ENCODE measurements at places on chromosomes 6 and 20.

DNA sequence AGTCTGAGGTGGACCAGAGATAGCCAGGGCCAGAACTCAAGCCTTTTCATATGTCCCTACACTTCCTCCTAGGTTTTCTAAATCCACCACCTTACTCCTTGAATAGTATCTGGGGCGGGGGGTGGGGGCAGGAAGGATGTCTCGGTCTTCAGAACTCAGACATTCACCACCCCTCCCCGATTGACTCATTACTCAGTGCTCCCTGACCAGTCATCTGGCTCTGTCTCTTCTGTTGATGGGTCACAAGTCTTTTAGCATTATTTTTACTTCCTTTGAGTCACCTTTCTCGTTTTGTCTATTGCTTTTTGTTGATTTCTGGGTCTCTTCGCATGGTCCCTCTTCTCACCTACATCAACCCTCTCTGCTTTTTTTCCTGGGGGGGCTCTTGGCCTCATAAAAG is 23.3 kb downstream of the NOX3 start:
- no peak for DNase-seq

DNA sequence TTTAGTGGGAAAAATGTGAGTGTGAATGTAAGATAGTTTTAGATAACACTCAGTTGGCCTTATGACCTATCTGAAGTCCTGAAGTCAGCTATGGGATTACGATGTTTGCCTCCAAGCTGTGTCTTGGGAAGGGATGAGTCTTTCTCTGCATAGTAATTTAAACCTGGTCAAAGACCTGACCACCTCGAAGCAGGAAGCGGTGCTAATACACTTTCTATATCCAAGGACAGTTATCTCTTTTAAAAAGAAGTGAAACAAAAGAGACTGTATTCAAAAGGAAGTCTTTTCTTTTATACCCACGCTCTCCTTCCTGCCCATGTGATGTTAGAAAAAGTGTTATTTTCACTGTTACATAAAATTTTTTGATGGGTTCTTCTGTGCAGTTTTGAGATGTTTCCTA is 94.9 kb downstream of the JARID2 start:
- no peak for DNase-seq

DNA sequence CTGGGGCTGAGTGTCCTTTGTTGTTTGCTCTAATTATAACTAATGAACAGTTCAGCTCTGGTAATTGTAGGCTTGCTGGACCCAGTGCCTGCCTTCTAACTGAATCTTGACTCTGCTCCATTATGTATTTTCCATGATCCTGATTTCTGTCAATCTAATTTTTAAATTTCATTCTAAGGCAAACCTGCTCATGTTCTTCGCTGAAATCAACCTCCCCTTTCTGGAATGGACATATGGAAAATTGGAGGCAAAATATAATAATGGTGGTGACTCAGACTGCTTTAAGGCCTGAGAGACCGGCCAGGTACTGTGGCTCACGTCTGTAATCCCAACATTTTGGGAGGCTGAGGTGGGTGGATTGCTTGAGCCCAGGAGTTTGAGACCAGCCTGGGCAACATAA is 182.7 kb upstream of the AKAP12 start:
- DNase-seq, result no peak

DNA sequence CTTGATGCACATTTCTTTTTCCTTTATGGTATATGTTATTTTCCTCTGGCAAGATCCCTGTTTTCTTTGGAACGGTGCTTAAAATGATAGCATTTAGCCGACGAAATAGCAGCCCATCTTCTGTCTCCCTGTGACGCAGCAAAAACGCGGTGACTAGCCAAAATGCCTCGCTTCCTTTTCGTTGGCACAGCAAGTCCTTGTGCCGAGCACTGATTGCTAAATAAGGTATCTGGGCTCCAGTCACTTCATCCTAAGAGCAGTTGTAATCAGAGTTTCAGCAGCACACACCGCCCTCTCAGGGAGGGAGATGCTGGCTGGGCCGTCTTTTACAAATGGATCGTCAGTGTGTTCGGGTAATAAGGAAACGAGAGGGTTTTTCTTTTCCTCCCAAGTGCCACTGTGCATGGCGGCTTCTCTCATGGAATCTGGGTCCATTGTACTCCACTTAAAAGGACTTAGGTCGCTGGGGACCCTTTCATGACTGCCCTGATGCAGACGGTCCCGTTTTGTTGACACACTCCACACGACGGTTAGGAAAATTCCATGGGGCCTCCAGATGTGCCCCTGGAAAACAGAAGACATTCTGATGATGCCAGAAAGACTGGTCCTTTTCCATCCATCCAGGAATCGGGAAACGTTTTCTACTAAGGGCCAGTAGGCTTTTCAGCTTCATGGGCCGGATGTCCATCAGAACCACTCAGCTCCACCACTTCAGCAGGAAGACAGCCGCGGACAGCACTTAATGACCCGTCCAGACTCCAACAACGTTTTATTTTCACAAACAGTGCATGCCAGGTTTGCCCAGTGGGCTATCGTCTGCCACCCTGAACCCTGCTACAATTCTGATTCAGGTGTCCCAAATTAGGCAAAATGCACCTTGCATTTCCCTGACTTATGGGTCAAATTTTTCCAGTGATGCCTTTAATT is 185.5 kb downstream of the CDH4 start:
- no peak for DNase-seq

GRCh38 chr6:85283436-85283835 is 166.4 kb upstream of the NT5E start:
- no peak for DNase-seq

DNA sequence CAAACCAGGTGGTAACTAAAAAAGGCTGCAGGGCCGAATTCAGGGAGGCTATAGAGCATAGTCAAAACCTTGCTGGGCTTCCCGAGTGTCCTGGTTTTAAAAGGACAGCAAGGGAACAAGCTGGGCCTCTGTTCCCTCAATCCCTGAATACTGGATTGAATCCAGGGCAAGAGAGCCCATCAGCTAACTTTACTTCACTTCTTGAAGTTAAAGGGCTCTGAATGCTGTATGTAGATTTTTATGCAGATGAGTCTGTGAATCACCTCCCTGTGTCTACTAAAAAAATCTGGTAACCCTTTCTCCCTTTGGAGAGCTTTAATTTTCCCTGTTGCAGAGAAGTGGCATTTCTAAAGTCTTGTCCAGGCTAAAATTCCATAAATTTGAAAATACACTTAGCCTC is 29.5 kb downstream of the LYRM4 start:
- no peak for DNase-seq

- no peak for DNase-seq
Observed at GRCh38 chr6:33962246-33963027, 158.6 kb upstream of the MLN start.

DNA sequence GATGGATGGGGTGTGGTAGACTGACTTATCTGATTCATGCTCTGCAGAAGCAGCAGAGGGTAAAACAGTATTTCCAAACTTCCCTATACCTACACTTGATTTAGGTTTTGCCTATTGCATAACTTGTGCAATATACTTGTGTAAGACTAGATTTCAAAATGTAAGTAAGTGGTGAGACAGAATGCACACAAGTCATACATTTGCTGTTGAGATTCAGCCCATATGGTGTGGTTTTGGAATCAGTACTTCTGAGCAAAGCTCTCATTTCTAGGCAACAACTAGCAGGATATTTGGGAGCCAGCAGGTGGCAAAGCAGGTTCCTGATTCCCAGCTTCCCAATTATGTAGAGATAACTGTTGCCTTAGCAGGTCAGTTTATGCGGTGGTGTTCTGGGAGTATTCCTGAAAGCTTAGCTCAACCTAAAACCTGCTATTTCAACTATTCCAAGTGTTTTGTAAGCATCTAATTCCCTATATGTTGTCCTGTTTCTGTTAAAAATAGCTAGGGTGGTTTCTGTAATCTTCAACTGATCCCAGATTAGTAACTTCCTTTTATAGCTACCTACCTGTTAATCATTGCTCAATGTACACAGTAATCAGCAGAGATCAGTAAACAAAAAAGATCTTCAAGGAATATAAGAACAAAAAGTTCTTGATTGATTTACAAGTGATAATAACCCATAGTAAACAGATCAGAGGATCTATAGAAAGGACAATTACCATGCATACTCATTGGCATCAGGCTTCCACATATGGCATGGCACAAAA is 8.5 kb upstream of the FABP7 start:
- DNase-seq, result no peak

DNA sequence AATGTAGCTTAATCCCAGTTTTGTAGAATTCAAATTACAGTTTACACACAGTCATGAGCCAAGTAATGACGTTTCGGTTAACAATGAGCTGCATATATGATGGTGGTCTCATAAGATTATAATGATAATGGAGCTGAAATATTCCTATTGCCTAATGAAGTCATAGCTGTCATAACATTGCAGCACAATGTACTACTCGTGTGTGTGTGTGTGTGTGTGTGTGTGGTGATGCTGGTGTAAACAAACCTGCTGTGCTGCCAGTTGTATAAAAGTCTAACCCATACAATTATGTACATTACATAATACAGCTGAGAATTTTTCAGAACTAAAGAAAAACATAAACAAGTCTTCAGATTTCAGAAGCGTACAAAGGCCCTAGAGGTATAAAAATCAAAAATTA is 66.7 kb upstream of the ARID1B start:
- DNase-seq, result no peak

DNA sequence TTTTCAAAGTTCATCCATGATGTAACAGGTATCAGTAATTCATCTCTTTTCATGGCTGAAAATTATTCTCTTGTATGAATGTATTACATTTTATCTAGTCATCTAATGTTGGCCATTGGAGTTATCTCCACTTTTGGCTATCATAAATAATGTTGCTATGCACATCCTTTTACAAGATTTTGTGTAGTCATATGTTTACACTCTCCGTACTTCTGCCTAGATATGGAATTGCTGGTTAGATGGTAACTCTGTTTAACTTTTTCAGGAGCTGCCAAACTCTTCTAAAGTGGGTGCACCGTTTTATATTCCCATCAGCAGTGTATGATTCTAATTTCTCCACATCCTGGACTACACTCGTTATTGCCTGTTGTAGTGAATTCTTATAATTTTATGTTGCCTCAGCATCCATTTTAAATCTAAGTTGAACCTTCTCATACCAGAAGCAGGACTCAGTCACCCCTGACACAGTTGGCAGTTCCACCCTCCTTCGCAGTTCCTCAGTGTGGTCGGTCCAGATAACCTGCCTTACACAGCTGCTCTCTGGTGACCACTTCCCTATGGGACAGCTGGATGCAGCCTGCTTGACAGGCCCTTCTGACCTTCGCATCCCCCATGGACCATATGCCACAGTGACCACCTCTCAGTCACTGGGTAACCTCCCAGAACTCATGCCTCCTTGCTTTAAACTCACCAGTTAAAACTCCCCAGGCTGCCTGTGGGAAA is 33.9 kb downstream of the KIZ start:
- DNase-seq, result no peak

DNA sequence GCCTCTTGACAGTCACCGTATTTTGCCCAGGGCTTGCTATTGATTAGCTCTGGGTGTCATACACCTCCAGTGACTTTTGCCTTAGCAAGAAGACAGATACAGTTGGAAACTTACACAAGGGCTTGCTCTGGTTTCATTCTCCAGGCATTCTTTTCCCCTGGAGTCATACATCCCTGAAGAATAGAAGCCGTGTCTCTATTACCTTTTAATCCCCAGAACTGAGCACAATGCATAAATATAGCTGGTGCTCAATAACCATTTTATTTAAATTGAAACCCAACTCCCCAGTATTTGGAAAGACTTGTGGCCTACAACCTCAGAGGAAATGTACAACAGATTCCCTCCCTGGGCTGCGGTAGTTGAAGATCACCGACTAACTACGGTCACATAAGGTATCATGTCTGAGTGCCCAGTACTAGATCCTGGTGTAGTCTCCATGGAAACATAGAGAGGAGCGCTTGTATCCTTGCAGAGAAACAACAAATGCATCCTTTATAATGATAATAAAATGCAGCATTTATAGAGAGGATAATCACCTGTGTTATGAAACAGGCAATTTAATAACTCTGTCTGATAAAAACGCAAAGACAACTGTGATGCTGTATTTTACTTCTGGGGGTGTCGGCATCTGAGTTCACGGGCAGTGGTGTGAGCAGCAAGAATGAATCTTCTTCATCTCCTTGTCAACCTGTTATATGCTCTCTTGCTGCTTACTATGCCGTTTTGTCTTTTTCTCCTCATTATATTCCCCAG is 401.2 kb upstream of the AGPAT4 start:
- no peak for DNase-seq

- no peak for DNase-seq
Observed at GRCh38 chr6:169942173-169942572, 190.8 kb downstream of the ERMARD start.

GRCh38 chr6:156281266-156281665 is 495.9 kb upstream of the ARID1B start:
- DNase-seq, result no peak

DNA sequence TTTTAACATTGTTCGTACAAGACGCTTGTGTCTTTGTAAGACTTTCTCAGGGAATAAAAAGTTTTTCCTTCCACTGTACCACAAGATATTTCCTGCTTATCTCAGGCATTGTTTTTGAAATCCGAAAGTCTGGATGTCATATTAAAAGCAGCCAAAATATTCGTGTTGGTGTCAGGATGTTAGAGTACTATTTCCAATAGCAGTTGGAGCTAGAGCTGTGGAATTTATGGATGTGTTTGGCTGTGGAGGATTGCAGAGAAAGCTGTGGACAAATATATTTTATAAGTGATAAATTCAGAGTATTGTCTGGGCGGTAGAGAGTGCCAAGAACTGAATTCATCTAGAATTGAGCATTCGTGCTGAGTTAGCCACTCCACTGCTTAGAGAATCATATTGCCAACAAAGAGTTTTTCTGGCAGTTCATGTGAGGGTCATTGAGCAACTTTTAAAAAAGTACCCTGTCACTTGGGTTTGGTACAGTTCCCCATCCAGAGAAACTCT is 57.7 kb downstream of the ZDHHC14 start:
- no peak for DNase-seq

- DNase-seq, result no peak
Observed at GRCh38 chr6:30047220-30047619, 13.8 kb upstream of the POLR1H start.

DNA sequence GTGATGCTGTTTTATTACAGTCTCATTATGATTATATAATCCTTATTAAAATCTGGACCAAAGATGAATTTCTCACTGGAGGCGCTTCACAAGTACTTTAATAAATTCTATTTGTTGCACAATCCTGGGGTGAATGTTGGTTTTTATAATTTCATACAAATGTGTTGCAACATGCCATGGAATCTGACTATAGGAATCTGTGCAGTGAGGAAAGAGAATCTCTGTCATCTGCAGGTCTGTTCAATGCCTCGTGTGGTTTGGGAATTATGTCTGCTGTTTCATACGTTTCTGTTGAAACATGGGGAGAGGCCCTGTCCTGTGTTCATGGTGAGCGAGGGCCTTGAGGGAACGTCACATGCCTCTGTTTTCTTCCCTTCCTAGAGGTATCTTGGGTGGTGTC is 277.3 kb downstream of the CDH4 start:
- DNase-seq, result no peak

DNA sequence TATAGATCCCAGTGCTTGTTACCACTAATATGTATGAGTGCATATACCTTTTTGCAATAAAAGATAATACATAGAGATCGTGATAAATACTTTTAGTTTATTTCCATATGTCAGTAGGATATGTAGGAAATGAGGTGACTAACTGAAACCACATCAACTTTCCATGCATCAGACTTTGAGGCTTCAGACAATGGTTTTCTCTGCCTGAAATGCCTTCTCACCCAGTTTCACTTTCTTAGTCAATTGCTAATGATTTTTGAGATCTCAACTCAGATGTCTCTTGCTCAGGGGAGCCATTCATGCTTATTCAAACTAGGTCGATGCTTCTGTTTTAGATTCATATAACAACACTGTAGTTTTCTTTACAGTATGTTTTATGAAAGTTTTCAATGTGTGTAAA is 626.6 kb upstream of the ADGRB3 start:
- no peak for DNase-seq
